ENCODE measurements at places on chromosomes 16 and 17.

DNA sequence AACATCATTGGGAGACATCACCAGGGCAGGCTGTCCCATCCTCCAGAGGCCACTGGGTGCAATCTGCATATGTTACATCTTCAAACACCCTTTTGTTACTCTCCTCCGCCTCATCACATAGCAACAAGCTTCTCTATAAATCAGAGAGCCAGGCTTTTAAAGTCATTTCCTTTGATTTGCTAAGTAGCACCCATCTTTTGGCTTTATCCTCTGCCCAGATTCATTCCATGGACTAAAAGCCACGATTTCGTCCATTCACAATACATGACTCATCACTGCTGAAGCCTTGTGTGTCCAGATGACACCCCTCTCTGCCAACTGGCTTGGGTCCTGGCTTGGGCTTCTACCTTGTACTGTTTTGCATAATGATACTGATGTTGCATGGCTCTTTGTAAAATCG lies 2.0 kb upstream of the KRT38 start:
- DNase-seq: no peak

- DNase-seq: no peak
Observed at GRCh38 chr17:78346605-78347250, 13.1 kb downstream of the SOCS3 start.

- peak; percentile 48 for DNase-seq
Observed at GRCh38 chr17:82414548-82415281, 3.4 kb upstream of the HEXD start.

- DNase-seq: no peak
Observed at GRCh38 chr16:675884-676564, 553 bp downstream of the RHBDL1 start.

Measured in stimulated activated CD8-positive, alpha-beta memory T cell treated with anti-CD3 and anti-CD28 coated beads, Interleukin-12 subunit alpha, Interleukin-12 subunit beta, amount 100 ng/mL, for 1 hour (primary cell).